ENCODE measurements at places on chromosomes 16 and 17.

DNA sequence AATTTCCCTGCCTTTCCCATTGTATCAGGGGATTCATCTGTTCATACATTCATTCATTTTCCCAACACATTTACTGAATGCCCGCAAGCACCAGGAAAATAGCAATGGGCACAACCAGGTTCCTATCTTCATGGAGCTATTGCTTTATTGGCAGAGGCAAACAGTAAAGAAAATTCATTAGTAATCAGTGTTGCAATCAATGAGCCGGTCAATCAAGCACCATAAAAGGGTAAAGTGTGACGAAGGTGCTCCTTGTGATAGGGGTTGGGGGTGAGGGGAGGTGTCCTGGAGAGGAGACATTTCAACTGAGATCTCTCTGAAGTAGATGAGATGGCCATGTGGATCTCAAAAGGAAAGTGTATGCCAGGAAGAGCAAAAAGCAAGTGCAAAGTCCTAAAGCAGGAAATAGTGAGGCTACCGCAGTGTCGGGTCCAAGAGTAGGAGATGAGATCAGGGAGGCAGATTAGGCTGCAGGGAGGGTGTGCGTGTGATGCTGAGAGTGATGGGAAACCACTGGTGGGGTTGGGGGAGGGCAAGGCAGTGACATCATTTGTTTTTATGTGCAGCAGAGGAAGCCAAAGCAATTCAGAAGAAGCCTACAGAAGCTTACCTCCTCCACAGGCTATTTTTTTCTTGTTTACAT is 28.4 kb downstream of the CDH13 start:
- no peak for DNase-seq

GRCh38 chr17:27157898-27158297 is 136.0 kb upstream of the WSB1 start:
- DNase-seq = no peak

DNA sequence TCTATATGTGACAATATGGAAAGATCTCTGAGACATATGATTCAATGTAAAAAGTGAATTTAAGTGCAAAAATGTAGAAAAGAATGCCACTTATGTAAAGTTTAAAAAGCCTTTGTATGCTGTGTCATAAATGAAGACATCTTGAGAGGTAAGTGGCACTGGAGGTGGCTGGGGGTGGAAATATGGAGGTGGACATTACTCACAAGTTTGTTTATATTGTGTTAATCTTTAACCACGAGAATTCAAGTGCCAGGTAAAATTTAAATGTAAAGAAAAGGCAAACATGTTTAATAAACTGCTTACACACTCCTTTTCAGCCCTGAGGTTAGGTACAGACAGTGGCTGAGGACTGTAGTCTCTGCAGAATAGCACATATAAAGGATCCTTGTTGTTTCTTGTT is 235.1 kb downstream of the ABCC12 start:
- no peak for DNase-seq

- peak; percentile 62 for DNase-seq
These were observed at the start of gene BAIAP3 for GRCh38 chr16:1333149-1333812. Gene BAIAP3 (plus strand): TSS chr16:1333645. CDS start chr16:1338550, 4,905 bp downstream.

DNA sequence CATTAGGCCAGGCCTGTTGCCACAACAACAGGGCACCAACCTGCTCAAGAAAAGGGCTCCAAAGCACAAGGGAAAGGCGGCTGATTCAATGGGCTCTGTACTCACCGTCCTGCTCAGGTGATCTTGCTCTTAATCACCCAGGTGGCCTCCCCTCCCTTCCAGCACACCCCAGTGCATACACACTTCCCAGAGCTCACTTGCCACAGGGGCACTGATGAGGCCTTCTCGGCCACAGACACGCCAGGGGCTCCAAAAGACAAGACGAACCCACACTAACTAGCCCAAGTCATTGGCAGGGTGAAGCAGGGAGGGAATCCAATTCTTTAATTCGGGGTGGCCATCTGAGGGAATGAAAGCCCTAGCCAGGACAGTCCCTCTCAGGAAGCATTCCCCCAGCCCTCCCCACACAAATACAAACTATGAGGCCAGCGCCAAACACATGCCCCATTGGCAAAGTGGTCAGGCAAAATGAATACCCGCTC is 1.4 kb downstream of the MYO18A start:
- peak; percentile 30 for DNase-seq

- DNase-seq = peak; percentile 87
These were observed 43.4 kb upstream of the GSE1 start for GRCh38 chr16:85569615-85570212.

DNA sequence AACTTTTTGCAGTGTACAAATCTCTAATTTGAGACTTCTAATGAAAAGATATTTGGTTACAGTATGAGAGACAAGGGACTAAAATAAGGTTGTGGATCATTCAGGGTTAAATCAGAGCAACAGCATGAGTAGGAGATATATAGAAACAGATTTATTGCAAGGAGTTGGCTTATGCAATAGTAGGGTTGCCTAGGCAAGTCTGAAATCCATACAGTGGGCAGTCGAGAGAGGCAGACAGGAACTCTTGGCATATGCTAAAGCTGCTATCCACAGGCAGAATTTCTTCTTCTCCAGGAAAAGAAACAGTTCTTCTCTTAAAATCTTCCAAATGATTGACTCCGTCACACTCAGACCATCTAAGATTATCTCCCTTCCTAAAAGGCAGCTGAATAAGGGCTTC is 500.8 kb downstream of the MAF start:
- DNase-seq = no peak

DNA sequence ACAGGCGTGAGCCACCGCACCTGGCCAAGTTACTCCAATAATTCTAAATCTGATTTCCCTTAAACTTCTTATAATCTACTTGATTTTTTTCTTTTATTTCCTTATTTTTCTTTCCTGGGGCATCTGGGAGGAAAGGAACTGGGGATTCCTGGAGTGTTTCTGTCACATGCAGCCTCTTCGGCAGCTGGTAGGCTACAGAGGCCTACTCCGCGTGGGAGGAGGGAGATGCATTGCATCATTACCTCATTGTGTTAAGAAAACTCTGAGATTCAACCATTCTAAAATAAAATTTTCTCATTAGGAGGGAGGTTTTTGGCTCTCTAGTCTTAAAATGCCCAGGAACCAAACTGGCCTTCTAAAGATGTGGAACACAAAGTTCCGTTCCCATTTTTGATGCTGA is 64.0 kb downstream of the SOX9 start:
- DNase-seq = no peak

DNA sequence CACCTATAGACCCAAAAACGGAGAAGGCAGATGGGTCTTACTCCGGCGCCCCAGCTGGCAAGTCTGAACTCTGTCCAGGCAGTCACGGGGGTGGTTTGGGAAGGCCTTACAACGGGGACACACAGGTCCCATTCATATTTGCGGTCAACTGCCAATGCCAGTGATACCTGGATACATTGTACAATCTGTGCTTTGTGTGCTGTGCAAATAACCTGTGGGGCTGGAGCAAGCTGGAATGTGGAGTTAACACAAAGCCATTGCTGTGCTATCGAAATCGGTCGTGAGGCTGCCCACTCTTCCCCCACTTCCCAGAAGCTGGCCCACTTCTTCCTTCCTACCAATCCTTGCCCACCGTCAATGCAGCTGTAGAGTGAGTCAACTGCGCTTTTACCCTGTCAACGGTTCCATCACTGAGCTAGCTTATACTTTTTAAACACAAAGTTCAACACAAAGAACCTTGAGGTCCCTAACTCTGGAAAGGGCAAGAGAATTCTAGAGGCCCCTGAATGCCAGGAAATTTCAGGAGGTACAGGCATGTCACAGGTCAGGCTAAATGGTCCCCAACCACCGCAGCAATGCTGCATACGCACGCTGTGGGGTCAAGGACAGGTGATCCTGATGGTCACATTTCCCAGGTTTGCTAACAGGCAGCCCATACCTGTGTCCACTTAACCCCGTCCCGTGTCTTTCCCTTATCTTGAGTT is 122.8 kb downstream of the ZFHX3 start:
- DNase-seq = no peak

DNA sequence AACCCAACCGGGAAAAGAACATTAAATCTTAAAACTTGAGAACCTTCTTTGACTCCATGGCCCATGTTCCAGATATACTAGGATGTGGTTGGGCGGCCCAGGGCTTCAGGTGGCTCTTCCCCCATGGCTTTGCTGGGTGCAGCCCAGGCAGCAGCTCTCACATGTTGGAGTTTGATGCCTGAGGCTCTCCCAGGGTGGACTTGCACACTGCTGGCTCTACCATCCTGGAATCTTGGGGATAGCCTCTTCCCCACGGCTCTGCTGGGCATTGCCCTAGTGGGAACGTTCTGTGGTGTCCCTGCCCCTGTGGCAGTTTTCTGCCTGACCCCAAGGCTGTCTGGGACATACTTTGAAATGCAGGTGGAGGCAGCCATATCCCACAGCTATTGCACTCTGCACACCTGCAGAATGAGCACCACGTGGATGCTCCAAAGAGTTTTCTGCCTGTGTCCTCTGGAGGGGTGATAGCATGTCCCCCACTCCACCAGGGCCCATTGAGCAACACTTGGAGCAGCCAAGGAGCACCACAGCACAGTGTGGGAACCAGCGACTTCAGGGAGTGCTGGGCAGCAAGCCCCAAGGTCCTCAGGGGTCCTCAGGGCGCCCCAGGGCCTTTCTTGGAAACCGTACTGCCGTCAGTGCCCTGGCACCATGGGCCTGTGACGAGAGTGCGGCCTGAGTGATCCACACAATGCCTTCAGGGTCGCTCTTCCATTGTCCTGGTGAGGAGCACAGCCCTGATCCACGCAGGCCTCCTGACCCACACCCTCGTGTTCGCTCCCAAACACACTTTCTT is 70.8 kb downstream of the GOSR1 start:
- DNase-seq = no peak

GRCh38 chr17:43702637-43703036 is 40.9 kb upstream of the MEOX1 start:
- no peak for DNase-seq

DNA sequence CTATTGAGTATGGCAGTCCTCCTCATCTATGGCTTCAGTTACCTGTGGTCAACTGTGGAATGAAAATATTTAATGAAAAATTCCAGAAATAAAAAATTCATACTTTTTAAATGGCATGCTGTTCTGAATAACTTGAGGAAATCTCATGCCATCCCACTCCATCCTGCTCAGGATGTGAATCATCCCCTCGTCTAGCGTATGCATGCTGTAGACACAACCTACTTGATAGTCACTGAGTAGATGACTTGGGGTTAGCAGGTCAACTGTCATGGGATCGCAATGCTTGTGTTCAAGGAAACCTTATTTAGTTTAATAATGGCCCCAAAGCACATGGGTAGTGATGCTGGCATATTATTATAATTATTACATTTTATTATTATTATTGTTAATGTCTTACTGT is 4.8 kb upstream of the VAC14 start:
- no peak for DNase-seq

GRCh38 chr16:35414139-35414538 is 1954.7 kb downstream of the TP53TG3F start:
- no peak for DNase-seq

Measured in RPMI8226 (cell line).